IMR-90 (cell line): ENCODE measurements at places on chromosomes 13 and 19. TPM values are rescaled to one million over a fixed set of nuclear protein-coding genes. Genes with fewer than 3 reads are reported as not detected.

DNA sequence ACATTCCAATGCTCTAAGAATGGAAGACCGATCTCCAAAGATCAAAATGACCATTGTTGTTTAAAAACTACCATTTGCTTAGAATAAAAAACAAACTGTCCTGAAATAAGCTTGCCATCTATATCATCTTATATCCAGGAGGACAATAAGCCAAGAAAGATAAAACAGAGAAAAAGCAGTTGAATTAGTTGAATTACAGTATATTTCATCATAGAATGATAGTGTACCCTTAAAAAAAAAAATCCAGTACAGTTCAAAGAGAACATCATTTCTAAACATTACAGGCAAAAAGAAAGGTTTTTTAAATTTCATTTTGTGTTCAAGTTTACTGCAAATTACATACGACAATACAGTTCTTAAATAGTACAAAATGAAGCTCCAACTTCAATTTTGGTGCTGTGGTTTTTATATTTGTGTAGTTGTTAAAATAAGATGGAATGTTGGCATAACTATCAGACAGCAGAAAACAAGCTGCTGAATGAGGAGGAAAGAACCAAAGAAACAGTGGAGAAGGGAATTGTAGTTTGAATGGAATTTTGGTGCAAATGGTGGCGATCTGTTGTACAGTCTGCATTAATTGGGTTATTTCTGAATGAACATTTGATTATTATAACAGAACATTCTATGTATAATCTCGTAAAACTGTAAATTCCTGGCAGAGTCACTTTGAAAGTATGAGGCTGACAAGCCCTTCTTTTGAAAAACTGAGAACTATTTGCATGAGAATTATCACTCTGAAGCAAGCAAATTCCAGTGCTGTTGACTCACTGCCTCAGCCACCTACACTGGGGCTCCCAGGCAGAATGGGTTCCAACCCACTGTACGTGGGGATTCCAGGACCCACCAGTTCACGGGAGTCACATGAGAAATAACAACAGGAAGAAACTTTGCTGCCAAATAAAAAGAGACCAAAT is 37.7 kb downstream of the LHFPL6 start:
- peak; percentile 95 for DNase-seq

DNA sequence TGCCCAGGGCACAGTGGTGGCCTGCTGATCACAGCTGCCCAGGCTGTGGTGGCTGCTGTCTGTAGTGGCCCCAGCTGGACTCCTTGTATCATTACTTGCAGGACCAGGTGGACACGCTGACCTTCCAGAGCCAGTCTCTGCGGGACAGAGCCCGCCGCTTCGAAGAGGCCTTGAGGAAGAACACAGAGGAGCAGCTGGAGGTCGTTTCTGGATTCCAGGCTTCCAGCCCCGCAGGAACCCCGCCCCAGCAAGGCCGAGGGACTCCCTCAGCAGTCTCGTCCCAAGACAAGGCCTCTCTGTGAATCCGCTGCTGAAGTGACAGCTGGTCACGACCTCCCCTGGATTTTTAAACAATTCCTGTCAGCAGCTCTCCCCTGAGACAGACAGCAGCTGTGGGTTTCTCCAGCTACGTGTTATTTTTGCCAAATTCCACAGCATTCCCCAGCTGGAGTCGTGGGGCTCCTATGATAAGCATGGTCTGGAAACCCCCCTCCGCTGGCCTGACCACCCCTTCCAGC is 98.3 kb downstream of the SLC7A1 start:
- DNase-seq, result peak; percentile 65

DNA sequence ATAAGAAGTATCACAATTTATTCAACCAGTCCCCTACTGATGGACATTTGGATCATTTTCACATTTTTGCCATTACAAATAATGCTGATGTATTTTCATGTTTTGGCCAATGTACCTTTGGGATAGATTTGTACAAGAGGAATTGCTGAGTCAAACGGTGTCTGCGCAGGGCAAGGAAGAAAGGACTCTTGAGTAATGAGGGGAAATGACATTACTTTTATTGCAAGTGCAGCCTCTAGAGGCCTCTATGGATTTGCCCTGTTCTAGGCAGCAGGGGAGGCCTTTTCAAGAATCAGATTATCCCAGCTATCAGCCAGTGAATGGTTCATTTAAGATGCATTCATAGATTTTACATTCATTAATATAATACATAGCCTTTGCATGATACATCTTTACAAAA is 32.9 kb upstream of the GTF3A start:
- no peak for DNase-seq

GRCh38 chr19:29515706-29516357 is 10.0 kb upstream of the VSTM2B start:
- DNase-seq, result no peak

DNA sequence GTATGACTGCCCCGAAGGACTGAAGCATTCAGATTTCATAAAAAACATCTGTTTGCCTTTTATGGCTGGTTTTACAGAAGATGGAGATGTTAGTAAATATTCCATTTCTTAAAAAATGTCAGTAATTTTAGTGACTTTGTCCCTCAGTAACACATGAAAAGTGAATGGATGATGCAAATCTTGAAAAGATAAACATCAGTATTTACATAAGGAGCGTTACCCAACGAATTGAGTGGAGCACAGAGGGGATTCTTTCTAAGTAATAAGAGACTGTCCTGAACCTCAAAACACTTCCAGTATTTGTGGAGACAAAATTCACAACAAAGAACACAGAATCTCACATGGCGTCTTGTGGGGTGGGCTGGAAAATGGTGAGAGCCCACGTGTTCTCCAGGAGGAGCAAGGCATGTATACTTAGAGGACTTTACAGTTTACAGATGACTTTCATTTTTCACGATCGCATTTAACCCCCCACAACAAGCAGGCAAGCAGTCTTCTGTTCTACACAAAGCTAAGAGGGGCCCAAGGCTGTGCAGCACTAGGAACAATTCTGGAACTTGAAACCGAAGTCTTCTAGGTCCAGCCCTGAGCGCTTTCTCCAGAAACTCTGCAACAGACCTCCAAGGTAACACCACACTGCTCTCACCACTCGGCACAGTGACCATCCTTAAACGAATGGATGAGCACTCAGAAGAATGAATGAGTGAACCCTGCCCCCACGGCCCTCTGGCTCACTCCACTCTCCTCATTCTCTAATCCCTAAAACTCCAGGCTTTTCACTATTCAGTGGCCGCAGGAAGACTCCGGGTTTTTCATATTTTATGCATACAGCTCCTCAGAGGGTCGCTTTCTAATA is 709.8 kb downstream of the UQCRFS1 start:
- DNase-seq, result no peak

DNA sequence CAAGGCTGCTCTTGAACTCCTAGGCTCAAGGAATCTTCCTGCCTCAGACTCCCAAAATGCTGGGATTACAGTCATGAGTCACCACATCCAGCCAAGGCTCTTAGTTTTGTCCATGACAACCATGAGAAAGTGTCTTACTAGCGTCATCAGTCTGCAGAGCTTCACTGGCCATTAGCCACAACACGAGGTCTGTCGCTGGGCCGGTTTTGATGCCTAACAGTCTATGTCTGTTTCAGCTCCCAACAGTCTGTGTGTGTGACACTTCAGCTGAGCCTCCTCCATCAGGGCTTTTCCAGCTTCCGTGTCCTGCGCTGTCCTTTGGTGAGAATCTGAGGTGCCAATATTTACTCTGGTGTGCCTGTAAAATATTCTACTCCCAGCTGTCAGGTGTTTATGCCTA is 47.6 kb downstream of the CEP89 start:
- peak; percentile 59 for DNase-seq

- no peak for DNase-seq
Measured at GRCh38 chr13:77016251-77016812, 10.6 kb downstream of the FBXL3 start.

- DNase-seq, result no peak
Measured at GRCh38 chr13:46894568-46894967, 2.3 kb downstream of the HTR2A start.

DNA sequence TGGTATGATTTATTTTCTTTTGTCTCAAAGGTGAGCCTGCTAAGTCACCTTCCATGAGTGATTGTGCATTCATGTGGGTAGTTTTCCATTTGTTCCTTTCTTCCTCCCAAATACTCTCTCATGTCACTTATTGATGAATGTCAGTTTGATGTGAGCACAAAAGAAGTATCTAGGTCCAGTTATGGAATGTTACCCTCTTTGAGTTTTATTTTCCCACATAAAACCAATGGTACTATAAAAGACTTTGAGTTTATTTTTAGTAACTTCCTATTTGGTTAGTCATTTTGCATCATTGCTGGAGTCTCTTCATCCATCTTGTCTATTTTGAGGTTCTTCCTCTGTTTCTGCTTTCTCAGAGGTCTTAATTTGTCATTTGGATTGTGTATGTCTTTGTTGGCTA is 321.3 kb downstream of the GPC6 start:
- no peak for DNase-seq

- DNase-seq, result peak; percentile 15
Measured at GRCh38 chr19:41821003-41821735, 23.3 kb downstream of the LYPD4 start.

- no peak for DNase-seq
Measured at GRCh38 chr13:27712421-27712820, 79.9 kb upstream of the GSX1 start.

- peak; percentile 27 for DNase-seq
Measured at GRCh38 chr13:80312967-80313366, 28.0 kb downstream of the SPRY2 start.

GRCh38 chr13:76852986-76853385 is 33.2 kb downstream of the KCTD12 start:
- peak; percentile 59 for DNase-seq

GRCh38 chr19:44141191-44142058 is at the start of gene ZNF234:
Gene ZNF234, plus strand, starts transcription at chr19:44141554. Its CDS starts 3,079 bp downstream, at chr19:44144633.
- DNase-seq, result peak; percentile 85

GRCh38 chr13:51541037-51541436 is 43.2 kb upstream of the WDFY2 start:
- no peak for DNase-seq

DNA sequence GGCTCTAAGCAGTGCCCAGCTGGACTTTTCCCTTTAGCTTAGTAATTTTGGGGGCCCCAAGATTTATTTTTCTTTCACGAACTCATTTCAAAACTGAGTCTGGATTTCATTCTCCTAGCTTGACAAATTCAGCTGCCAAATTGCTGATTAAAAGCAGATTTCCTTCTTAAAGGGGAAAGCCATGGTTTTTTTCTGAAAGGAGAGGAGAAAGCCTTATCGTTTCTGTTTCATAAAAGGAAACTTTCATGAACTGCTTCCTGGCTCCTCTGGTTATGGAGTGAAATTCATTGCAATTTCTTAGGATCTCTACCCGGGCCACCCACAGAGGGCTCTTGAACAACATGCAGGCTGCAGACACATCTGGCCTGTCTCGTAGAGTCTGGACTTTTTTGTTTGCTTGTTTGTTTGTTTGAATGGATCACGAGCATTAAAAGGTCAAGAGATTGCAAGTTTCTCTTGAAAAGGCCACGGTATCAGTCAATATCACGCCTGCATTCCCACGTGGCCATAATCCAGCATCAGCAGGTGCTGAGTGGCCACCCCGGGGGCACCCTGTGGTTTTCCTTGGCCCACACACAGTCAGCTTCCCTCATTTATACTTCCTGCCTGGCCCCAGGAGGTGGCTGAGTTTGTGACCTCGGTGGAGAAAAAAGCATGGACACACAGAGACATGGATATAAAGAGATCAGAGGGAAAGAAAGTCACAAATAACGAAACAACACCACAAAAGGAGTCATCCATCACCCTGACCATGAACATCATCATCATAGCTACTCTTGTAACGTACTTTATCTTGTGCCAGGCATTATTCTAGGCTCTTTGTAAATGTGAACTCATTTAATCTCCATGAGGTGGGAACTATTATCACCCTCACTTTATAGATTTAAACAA is 10.5 kb upstream of the KLK4 start:
- no peak for DNase-seq

- no peak for DNase-seq
Measured at GRCh38 chr19:16544473-16545231, 2.4 kb upstream of the CHERP start.

- no peak for DNase-seq
Measured at GRCh38 chr19:30150626-30151025, 208.6 kb downstream of the URI1 start.

DNA sequence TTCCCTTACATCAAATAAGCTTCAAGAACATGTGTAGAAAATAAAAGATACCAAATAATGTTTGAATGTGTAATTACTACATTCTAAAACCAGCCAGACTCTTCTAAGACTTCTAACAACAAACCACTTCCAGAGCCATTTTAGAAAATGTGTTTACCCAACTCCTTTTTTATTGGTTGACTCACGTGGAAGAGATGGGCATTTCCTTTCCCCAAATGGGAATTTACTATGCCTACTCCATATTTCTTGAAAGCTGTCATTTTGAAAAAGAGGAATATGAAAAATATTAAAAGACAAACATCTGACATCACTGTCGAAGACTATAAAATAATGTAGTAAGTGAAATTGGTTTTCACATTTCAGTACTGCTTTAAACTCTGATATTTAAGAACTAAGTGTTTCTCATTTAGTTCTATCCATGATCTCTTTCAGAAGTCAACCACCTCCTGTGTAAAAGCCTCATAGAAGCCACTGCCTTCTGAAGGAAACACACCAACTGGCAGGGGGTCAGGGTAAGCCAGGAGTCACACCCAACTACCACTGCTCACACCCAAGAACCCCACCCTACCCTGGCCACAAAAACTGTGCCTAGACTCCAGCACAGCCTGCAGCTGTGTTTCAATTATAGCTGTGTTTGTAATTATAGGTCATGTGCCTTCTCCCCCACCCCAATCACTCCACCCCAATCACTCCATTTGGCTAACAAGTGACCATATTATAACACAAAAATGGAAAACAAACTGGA is 86.8 kb downstream of the UBL3 start:
- no peak for DNase-seq

DNA sequence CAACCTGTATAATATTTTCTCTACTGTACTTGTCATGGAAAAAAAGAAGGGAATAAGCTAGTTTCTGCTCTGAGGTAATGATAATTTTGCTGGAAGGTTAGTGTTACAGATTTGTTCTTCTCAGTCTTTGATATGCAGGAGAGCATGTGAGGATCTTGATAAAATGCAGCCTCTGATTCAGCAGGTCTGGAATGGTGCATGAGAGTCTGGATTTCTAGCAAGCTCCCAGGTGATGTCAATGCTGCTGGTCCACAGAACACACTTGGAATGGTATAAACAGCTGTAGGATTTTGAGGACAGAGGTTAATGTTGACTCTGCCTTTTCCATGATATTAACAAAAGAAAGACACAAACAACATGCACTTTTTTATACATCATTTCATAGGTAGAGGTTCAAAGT is 173.6 kb downstream of the NDFIP2 start:
- no peak for DNase-seq

Gene IL11
- total RNA-seq, result 14.3 and 15.6 TPM in 2 replicates

Gene LACC1
- total RNA-seq, result 4.4 and 4.7 TPM in 2 replicates

Gene TYROBP
- total RNA-seq, result not detected in 2 replicates

Gene UFM1
- 94.5 and 127 TPM in 2 replicates for total RNA-seq

Gene NLRP5
- not detected in 2 replicates for total RNA-seq

Gene FCGBP
- total RNA-seq, result under 0.01 TPM in 1 of 2 replicates, not detected in the other

Gene ZNF626
- 3.2 and 5.3 TPM in 2 replicates for total RNA-seq

Gene NTN5
- total RNA-seq, result not detected in 2 replicates
